SK-N-SH treated with all-trans-retinoic acid at 6 μM for 48 hours (cell line): ENCODE measurements at places on chromosomes 5 and 9.

- no peak for ATAC-seq
Observed at GRCh38 chr9:33165263-33166151, 1.6 kb downstream of the B4GALT1 start.

GRCh38 chr5:138033386-138033808 lies 518 bp upstream of the FAM13B start:
- peak; percentile 13; the same call in 2 of the 3 replicates for ATAC-seq

- ATAC-seq, result no peak
Observed at GRCh38 chr9:126859111-126859510, 1.3 kb upstream of the ZBTB34 start.

DNA sequence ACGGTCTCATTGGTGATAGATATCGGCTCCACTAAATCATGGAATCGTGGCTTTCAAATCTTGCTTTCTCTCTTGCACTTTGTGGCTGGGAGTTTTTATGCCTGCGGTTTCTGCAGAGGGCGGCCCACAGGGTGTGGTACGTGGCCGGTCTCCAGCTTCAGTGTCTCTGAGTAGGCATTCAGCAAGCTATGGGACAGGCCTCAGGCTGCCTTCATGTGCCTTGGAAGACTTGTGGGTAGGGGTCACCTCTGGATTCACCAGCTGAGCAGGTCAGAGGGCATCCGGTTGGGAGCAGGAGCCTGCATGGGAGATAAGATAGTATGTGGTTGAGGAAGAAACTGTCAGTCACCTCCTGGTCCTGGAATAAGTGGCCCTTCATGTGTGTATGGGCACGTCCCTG lies 47.7 kb downstream of the AMBP start:
- ATAC-seq, result no peak

DNA sequence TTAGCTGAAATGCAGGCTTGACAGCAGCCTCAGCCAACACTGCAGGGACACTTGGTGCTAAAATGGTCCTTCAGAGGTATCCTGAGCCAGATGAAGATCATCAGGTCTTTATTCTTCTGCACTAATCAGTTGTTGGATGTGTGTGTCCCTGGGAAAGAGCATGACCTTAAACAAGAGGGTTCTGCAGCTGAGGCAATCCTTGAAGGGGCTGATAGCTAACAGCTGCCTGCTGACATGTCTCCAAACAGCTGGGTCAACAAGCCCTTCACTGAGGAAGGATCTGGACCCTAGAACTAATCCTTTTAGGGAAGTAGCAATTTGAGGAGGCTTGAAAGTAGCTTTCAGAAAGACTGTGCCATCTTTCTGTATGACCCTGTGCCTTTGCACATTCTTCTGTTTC lies 376.3 kb upstream of the ACTBL2 start:
- no peak for ATAC-seq

DNA sequence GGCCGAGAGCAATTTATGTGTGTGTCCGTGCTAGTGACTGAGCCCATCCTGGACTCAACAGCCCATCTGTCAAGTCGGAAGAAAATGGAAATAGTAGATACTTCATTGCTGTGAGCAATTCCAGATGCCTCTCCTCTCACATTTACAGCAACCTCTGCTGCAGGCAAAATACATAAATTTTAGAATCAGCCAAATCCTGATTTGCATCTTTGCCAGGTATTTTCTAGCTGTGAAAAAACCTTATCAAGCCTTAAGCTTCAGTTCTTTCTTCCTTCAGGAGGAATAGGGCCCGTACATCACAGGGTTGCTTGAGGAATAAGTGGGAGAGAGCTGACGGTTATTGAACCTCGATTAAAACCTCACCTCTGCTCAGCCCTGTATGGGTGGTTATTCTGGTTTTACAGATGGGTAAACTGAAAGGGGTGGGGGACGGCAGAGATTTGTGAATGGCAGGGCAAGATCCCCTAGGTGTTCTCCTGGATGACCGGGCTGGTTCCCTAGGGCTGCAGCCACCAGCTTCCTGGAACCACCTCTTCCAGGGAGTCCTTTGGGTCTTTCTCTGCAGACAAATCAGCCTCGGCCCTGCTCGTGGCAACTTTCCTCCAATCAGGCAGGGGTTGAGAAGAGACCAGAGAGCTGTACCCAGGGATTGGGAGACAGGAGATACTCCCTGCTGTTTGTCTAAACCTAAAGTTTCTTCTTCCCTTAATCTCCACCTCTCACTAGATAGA lies 5.3 kb upstream of the MSX2 start:
- no peak for ATAC-seq

DNA sequence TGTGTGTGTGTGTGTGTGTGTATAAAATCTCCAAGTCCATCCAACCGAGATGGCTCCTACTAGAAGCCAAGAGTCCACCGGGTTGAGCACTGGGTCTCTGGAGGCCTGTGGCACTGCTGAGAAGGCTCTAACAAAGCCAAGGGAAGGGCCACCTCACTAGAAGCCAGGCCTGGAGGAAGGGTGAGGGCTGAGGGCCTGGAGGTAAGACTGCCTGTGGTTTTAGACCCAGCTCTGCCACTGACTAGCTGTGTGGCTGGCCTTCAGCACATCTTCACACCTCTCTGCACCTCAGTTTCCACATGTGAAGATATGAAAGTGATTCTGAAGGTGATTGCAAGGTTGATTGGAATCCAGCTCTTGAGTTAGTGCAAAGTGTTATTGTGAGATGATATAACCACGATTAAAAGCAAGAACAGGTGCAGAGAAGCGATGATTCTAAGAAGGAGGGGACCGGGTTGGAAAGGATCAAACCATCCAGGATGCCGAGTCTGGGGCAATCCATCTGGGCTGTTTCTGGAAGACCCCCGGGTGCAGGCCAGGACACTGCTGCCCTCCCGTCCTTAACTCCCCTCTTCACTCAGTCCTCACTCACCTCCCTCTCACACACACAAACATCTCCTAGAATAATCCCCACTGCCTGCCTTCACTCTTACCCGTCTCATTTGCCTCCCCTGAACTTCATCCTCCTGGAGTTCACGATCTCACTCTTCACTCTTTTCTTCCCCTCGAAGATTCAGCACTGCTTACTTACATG lies 2.3 kb downstream of the IL4 start:
- no peak for ATAC-seq

DNA sequence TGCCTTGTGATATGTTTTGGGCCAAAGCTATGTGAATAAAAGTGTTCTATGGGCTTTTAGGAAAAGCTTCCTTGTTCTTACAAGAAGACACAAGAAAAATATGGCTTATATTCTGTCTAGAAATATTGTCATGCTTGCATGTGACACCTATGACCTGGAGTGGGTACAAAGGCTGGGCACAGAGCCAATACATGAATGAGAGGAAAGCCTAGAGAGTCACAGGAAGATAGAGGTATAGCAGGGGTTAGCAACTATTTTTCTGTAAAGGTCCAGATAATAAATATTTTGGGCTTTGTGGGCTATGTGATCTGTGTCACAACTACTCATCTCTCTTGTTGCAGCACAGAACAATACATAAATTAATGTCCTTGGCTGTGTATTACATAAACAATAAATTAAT lies 196.6 kb upstream of the CD180 start:
- ATAC-seq, result no peak

DNA sequence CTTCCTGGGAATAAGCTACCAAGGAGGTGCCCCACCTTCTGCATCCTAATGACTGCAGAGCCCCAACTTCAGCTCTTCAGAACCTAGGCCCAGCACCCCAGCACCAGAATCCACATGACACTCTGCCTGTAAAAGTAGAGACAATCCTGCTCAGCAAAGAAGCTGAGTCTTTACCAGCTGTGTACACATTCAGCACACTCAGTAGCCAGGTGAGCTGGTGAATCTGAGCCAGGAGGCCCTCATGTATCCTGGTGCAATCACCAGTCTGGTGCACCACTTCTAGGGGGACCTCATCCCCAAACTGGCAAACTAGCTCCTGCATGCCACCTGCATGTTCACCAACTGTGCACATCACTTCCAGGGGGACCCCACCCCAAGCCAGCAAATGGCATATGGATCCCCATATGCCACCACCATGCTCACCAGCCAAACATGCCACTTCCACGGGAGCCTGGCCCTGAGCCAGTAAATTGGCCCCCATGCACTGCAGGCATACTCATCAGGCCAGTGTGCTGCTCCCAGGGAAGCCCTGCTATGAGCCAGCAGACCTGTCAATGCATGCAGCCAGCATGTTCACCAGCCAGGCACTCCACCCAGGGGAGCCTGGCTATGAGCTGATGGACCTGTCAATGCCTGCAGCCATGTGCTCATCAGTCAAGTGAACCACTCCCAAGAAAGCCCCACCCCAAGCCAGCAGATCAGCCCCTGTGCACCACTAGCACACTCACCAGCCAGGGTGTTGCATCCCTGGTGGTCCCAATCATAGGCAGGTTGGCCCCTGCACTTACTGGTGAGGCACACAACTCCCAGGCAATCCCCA lies 15.6 kb upstream of the BTNL9 start:
- ATAC-seq, result no peak

DNA sequence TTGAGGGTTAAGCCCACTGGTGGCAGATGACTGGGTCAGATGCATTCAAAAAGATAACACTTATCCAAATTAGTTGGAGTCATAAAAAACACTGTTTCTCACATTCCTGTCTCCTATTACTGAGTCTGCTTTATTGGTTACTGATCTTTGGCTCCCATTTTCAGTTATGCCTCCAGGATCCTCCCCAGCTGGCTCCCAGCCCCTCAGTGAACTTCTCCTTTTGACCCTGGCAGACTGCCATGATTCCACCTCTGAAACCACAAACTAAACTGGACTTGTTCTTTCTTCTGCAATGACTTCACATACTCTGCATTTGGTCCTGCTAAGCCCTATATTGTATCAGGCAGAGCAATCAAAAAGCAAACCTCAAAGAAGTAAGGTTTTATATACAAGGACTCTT lies 860.8 kb upstream of the DMAC1 start:
- no peak for ATAC-seq

DNA sequence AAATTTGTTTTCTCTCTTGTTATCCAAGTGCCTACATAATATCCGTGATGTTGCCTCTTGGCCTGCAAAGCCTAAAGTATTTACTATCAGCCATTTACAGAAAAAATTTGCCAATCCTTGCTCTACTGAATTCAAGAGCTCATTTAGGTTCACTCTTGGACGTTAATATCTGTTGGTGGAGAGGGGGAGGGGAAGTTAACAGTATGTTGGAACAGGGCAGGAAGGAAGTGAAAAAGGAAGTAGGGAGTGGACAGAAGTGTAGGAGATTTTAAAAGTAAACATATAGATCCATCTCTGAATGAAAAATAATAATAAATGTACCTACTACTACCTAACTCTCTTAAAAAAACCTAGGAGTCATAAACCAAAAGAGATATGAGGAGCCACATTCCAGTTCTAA lies 32.8 kb downstream of the ZNF608 start:
- ATAC-seq, result no peak

DNA sequence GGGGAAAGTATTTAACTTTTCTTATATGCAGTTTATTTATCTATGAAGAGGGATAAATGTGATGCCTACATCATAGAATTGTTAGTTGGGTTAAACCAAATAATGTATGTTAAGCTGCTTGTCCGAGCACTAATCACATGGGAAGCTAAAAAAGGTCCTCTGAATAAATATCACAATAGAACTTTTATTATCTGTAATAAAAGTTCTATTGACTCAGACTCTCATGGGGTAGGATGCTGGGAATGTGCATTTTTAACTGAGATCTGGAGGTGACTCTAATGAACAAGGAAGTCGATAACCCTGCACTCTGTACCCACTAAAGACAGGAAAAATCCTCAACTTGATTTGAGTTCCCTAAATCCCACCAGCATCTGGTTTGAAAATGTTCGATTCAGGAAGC lies 205.9 kb upstream of the IL12B start:
- no peak for ATAC-seq

GRCh38 chr9:93261281-93261680 lies 77.3 kb downstream of the WNK2 start:
- no peak; the same call in 2 of the 3 replicates for ATAC-seq

DNA sequence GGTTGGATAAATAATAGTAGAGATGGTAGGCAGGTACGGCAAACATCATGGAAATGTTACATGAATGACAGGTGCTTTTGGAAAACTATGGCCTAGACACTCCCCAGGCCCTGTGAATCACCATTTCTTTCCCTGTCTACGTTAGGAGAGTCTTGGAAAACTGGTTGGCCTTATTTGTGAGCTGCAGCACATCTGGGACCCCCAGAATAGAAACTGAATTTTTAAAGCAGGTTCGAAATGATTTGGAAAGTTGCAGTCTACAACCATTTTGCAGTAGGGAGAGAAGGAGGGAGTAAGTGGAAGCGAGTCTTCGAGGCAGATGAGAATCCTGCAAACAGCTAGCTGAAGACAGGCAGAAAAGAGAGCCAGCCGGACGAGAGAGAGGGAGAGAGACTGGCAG lies 13.0 kb downstream of the C1QTNF2 start:
- no peak for ATAC-seq

- ATAC-seq, result no peak
Observed at GRCh38 chr9:14455243-14455642, 141.3 kb upstream of the NFIB start.

- ATAC-seq, result peak; percentile 49; the same call in 1 of the 3 replicates
Observed at GRCh38 chr9:113885183-113886025, 9.3 kb downstream of the ZNF618 start.

DNA sequence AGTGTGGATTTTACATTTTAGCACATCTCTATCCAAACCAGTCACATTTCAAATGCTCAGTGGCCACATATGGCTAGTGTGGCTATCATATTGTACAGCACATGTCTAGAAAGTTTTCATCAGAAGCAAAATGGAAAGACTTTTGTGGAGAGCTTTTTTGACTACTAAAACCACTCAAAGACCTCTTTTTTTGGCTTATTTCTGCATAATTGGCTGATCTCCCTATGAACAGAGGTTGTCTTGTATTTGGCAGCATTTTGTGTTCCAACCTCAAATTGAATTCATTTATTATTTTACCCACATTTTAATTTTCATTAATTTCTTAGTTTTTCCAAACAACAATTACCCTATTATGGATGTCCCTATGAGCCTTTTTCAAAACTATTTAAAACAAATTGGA lies 395.7 kb downstream of the TLE1 start:
- no peak for ATAC-seq

DNA sequence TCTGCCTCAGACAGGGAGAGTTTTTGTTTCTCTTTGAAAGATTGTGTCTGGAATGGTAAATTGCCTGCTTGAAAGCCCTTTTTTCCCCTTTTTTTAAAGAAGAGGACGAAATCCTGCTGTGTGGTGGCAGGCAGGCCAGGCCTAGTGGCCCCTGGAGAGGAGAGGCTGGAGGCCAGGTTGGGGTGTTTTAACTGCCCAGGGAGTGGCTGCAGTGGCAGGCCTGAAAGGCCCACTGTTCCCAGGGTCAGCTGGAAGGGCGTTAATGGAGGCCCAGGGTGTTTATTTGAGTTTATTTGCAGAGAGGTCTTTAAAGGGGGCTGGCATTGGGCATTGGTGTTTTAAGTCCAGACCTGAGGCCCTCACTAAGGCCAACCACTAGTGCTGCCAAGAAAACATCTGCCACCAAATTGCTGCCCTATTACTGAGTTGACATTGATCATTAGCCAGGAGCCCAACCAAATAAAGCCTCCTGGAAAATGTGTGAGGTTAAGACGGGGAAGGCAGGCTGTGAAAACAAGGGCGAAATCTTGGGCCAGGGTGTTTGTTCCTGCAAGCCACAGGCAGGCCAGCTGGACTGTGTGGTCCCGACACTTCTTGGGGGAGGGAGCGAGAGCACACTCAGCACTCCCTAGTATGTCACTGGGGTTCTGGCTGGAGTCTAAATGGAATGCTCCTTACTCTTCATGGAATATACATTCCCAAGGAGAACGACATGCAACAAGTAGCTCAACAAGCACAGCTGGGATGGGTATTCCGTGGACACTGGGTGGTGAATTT lies 5.0 kb downstream of the JADE2 start:
- no peak for ATAC-seq
